ENCODE measurements at places on chromosomes 4 and X.

DNA sequence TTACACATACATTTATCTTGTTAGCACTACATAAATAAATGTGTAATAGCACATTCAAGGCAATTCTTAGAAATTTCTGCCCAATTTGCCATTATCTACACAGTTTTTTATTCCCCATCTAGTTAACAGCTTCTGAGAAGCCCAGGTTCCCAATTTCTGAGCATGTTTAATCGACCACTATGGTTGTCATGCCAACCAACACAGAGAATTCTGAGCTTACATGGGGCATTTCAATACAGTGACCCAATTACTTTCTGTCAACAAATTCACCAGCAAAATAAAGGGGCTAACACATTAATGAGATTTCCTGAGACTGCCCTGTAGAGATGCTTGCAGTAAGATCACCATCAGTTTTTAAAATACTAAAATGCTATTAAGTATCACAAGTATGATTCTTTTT, 22.0 kb downstream of the GPM6A start:
- no peak for DNase-seq

DNA sequence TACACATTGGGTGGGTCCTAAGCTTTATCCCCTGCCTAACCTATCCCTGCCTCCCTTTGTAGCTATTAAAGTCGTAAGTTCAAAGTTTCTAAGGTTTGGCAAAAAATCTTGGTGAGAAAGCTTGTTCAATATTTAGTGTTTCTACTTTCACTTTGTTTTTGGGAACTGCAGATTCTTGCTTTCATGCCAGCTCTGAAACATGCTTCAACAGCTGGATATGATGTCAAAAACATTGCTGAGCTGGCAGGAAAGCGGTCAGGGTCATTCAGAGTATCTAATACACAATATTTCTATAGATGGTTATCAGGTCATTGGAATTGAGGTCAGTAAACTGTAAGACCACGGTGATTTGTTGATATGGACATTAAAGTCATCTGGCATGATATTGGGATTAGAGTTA, 19.7 kb downstream of the CENPI start:
- DNase-seq, result no peak

DNA sequence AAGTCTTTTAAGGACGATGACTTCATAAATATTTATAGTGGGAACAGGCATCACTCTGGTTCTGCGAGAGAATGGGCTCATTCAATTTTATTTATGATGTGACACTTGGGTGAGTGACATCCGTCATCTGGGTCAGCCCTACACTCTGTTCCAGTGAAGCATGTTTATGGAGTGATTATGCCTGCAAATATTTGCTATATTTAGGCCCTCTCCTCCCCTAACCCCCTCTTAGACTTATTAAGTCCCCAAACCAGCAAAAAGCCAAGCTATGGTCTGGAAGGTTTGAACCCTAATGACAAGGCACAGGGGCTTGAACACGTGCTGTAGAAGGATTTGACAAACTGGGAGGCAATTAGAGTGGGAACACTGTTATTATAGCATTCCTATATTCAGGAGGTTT, 55.9 kb downstream of the C4orf51 start:
- DNase-seq, result no peak

DNA sequence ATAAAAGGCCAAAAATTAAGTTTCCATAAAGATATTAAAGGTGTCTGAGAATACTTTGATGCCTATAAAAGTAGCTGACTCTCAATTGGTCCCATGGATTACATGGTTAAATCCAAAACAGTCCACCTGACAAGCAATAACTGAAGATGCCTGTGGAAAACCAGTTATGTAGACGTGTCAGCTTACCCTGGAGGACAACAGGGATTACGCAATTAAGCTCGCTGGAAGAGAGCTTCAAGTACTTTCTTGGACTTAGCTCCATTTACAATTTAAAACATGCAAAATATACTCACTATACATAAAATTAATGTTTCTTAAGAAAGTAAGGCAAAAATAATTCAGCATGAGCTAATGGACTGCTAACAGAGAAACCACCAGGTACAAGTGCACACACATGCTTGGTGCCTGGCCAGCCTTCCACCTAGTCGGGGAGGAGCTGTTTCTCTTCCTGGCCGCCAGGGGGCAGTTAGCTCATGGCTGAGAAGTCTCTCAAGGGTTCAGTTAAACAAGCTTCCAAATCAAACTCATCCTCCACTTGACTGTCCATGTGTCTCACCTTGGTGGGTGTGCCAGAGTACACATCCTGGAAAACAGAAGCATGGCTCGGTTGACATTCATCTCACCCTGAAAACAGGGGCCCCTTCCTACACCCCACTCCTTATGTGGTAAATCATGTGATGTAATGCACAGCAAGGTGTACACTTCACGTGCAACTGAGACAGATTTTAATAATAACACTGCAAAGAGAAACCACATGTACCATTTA, 9.2 kb upstream of the FAM53A start:
- DNase-seq, result peak; percentile 16

GRCh38 chr4:142528433-142528832, 317.7 kb downstream of the INPP4B start:
- DNase-seq, result no peak
